ENCODE measurements at places on chromosomes 16 and 17. TPM values are rescaled to one million over a fixed set of nuclear protein-coding genes. Genes with fewer than 3 reads are reported as not detected.

The FBXL16 gene
- 0.56 TPM for total RNA-seq

The CD19 gene
- total RNA-seq, result not detected

The CCL3 gene
- total RNA-seq, result not detected

The ZNF286A gene
- total RNA-seq, result 37.6 TPM

The NME1 gene
- 261 TPM for total RNA-seq

The TPSAB1 gene
- total RNA-seq, result not detected

The PYY gene
- not detected for total RNA-seq

The KRTAP4-9 gene
- total RNA-seq, result not detected

The PLEKHG4 gene
- total RNA-seq, result 8.3 TPM

GRCh38 chr16:4637501-4638166 is 13.0 kb downstream of the MGRN1 start:
- no peak for DNase-seq

DNA sequence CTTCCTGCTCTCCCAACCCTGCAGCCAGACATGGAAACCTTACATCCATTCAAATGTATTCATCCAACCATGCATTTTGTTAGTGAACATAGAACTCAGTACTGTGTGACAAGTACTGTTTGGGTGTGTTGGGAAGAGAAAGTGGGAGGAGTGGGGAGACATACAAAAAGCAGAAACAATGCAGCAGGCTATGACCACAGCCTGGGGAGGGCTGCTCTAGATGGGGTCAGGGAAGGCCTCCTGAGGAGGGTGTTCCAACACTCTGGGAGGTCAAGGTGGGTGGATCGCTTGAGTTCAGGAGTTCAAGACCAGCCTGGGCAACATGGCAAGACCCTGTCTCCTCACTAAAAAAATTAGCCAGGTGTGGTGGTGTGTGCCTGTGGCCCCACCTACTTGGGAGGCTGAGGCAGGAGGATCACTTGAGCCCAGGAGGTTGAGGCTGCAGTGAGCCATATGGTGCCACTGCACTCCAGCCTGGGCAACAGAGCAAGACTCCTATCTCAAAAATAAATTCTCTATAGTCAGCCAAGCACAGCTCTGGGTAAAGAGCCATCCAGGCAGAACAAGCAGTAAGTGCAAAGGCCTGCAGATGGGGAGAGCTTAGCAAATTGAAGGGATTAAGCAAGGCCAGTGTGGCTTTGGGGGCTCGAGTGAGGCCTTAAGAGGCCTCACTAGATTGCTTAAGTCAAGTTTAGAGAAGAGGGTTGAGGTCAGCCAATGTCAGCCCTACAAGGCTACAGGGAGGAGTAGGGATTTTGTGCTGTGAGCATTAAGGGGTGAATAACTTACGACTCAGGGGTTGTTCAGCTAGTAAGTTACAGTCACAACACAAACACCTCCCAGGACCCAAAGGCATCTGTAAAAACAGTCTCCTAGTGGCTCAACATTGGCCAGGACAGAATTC is 5.5 kb downstream of the SLC13A2 start:
- DNase-seq, result peak; percentile 5

DNA sequence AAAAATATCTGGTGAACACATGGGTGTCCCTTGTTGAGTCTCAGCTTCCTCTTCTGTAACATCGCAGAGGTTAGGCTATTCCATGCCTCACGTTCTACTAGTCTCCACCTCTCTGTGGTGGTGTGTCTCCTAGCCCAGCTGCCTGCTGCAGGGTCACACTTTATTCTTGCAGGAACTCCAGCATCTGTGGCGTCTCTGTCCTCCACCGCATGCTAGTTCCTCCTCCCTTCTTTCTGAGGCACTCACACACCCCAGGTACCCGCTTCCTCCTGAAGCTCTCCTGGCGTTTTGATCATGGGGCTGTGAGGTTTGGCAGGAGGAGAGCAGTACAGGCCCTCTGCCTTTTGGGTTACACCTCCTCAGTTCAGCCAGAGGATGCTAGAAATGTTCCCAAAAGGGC is 9.9 kb upstream of the TEX2 start:
- no peak for DNase-seq

GRCh38 chr17:81431545-81432482 is 36.6 kb downstream of the BAHCC1 start:
- DNase-seq, result no peak

DNA sequence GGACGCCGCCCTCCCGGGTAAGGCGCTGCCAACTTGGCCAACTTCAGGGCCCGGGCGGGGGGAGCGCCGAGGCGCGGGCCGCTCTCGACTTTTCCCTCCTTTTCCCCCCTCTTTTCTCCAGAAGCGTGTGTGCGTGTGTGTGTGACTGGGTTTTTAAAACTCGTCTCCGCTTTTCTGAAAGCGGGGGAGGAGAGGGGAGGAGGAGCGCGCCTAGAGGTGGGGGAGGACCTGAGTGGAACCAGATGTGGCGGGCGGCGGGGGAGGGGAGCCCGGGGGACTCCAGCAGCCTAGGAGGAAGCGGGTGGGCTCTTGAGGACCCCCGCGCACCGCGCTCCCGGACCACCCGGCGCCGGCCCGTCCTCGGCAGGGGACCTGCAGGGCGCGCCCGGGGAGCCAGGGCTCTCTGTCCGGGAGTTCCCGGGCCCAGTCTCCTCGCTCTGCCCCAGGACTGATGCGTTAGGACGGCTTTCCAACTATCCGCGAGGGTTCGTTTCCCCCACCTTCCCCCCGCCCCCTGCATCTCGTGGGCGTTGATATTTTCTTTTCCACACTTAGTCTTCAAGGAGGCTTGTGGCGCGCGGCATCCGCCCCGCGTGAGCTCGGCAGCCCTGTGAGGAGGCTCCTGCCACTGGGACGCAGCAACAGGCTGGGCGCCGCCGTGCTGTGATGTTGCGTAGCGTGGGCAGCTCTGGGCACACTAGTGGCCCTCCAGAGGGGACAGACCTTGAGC is 599 bp downstream of the MRC2 start:
- DNase-seq, result peak; percentile 74

GRCh38 chr17:57366558-57367351 is 110.4 kb downstream of the MSI2 start:
- DNase-seq, result no peak

DNA sequence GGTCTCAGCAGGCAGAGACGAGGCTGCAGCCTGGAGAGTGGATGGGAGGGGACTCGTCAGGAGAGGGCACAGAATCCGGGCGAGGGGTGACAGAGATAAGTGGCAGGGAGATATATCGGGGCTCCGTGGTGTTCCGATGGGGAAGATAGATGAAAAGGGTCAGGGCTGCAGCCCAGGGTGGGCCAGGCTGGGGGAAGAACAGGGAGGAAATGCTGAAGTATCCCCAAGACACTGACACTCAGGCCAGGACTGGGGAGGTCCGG is 2.1 kb downstream of the LGALS3BP start:
- DNase-seq, result no peak

All from IMR-90 (cell line).